ENCODE measurements at places on chromosomes 16 and 17.

DNA sequence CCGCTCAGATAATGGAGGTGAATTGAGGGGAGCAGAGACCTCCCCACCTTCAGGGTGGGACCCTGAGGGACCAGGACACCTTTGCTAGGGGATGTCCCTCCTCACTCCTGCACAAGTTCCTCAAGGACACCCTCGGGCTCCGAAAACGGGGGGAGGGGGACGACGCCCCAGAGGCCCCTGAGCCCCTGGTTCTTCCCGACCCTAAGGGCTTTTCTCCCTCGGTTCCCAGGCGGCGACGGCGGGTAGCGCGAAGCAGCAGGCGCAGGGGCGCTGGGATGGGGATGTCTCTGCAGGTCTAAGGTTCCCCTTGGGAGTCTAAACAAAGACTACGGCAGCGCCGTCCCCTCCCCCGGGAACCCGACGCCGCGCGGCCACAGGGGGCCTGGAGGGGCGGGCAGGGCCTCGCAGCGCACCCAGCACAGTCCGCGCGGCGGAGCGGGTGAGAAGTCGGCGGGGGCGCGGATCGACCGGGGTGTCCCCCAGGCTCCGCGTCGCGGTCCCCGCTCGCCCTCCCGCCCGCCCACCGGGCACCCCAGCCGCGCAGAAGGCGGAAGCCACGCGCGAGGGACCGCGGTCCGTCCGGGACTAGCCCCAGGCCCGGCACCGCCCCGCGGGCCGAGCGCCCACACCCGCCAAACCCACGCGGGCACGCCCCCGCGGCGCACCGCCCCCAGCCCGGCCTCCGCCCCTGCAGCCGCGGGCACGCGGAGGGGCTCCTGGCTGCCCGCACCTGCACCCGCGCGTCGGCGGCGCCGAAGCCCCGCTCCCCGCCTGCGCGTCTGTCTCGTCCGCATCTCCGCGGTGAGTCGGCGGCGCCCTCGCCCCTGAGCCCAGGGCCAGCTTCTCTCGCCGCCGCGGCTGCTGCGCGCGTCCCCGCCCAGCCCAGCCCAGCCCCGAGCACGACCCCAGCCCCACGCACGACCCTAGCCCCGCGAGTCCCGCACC, 36.7 kb upstream of the NDRG4 start:
- no peak for DNase-seq

GRCh38 chr16:7325834-7326233, 6.8 kb upstream of the RBFOX1 start:
- DNase-seq = no peak

DNA sequence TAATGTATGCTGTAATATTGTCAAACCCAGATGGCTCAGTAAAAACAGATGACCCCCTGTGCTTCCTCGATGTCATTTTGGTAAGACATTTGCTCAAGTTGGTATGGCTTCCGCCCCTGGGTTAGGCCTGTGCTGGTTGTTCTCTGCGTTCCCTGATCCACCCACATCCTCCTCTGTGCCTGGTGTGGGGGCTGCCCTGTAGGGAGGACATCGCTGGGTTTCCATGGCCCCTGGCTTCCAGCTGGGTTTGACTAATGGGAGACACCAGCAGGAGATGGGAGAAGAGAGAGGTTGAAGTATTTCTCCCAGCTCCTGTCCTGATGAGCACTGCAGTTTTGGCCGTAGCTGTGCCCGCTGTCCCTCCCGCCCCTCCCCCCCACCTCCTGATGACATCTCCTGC, 4.4 kb upstream of the MFAP4 start:
- no peak for DNase-seq

DNA sequence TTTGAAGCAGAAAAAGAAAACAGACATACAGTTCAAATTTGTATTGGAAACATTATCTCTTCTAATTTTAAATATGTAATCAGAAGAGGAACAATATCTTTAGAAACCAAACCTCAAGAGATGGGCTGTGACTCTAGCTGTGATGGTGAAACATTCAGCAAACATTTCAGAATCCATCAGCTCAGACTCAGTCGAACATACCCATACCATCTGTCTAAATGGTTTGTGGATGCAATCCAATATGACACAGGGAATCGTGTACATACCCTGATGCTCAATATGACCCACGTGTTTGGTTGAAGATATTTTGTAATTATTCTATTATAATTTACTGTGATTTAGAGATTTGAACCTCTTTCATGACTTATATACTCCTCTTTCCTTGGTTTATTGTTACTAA, 665.2 kb upstream of the CDH8 start:
- no peak for DNase-seq

DNA sequence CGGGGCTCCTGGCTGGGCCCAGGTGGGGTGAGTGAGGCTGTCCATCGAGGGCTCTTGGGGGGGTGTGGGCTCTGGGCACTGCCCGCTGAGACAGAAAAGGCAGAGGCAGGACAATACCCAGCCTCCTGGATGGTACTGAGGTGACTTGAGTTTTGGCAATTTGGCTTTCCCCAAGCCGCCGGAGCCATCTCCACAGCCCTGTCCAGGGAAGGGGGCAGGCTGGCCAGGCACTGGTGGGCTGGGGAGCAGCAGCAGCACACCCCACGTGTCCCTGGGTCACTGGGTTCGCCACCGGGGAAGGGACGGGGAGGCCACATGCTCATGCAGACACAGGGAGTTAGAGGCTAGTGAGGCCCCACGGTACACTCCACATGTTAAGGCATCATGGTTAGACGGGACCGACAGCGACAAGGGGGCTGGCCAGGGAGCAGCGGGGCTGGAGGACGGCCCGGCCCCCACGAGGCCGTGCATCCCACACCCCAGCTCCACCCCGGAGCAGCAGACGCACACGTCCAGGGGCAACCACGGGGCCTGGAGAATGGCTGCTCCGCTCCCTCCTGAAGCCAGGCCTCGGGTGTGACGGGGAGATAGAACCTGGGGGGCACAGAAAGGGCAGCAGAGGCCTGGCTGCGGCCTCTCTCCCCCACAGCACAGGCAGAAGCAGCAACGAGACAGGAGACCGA, 3.0 kb downstream of the ARHGDIA start:
- peak; percentile 9 for DNase-seq

- no peak for DNase-seq
Measured at GRCh38 chr16:54930869-54931119, 129 bp downstream of the IRX5 start.

DNA sequence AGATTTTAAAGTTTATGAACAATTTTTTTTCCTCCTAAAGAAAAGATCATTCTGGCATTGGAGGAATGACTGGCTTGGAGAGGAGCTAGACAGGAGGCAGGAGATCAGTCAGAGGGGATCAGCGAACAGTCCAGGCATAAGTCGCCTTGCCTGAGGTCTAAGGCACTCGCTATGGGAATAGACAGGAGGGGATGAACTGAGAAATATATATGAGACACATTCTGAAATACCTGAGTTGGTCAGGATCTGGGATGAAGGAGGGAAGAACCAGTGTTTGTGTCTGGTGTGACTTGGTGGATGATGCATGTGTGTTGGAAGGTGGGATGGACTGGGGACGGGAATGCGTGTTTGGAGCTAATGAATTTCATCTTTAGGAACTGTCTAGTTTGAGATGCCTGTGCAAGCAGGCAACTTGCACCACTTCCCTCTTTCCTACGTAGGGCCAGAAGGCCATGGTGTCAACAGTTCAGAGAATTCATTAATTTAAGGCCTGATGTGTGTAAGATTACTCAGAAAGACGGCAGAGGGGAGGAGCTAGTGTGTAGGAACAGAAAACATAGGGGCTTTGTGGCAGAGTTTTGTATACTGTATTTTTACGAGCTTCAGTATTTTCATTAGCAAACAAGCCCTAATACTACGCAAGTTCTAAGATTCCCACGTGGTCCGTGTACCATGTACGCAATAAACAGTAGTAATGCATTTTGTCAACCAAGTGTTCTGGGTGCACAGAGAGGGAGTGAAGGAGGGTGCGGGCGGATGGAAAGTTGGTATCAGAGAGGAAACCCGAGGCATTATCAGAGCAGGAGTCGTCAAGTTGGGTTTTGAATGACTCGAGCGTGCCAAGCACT, 825 bp downstream of the HEATR6 start:
- no peak for DNase-seq

- no peak for DNase-seq
Measured at GRCh38 chr17:27817731-27818130, 17.4 kb upstream of the NOS2 start.

GRCh38 chr17:39012725-39013124, 45.5 kb upstream of the FBXO47 start:
- no peak for DNase-seq

- DNase-seq = no peak
Measured at GRCh38 chr17:11369575-11369974, 128.6 kb downstream of the SHISA6 start.

DNA sequence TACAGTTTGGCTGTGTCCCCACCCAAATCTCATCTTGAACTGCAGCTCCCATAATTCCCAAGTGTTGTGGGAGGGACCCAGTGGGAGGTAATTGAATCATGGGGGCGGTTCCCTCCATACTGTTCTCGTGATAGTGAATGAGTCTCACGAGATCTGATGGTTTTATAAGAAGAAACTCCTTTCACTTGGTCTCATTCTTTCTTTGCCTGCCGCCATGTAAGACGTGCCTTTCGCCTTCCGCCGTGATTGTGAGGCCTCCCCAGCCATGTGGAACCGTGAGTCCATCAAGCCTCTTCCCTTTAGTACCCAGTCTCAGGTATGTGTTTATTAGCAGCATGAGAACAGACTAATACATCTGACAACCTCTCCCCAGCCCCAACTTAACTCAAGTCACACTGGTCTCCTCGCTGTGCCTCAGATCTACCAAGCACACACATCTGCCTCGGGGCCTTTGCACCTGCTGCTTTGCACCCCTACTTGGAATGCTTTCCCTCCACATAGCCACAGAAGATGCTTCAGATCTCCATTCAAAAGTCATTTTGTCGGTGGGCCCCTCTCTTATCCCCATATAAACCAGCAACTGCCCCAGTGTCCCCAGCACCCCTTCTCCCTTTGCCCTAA, 74.4 kb downstream of the RPH3AL start:
- no peak for DNase-seq

DNA sequence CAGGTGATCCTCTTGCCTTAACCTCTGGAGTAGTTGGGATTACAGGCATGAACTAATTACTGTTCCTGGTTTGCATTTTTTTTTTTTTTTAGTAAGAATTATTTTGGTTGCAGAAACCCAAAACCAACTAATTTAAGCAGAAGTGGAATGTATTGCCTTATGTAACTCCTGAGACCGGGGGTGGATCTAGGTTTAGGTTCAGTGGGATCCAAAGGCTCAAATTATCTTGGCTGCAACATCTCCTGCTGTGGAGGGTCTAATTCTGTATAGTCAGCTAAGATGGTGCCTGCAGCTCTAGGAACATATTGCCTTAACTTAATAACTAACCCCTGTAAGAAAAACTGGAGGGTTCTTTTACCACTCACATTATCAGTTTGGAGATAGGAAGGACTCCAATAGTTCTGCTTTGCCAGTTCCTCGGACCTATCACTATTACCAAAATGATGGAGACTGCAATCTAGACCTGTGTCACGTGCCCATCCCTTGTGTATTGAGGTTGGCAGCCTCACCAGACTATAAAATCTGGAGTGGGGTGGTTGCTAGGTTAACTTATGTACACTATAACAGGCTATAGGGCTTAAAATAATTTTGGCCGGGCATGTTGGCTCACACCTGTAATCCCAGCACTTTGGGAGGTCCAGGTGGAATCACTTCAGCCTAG, 8.5 kb downstream of the SNTB2 start:
- no peak for DNase-seq

GRCh38 chr17:64240741-64241347, 22.2 kb downstream of the TEX2 start:
- DNase-seq = no peak

DNA sequence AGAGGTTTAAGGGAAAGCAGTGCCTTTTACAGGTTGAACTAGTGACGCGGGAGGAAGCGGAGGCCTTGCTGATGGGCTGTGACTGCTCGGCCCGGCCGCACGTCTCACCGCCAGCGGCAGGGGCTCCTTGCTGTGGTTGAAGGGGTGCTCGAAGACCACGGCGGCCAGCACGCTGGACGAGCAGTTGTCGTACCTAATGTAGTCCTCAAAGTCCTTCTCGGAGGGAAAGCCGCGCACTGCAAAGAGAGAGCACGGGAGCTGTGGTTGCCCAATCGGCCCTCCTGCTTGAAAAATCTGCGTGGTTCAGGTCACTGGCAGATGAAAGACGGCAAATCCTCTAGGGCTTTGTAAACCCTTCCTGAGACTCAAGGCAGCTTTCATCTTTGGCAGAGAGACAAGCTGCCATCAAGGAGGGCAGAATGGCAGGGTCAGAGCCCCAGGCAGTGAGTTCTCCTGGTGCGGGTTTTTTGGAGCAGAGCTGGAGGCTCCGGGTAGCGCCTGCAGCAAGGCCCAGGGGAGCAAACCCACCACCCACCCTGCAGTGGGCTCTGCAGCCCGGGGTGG, 16.1 kb downstream of the ABCA3 start:
- no peak for DNase-seq

GRCh38 chr17:39665642-39666224, 584 bp downstream of the TCAP start:
- no peak for DNase-seq

DNA sequence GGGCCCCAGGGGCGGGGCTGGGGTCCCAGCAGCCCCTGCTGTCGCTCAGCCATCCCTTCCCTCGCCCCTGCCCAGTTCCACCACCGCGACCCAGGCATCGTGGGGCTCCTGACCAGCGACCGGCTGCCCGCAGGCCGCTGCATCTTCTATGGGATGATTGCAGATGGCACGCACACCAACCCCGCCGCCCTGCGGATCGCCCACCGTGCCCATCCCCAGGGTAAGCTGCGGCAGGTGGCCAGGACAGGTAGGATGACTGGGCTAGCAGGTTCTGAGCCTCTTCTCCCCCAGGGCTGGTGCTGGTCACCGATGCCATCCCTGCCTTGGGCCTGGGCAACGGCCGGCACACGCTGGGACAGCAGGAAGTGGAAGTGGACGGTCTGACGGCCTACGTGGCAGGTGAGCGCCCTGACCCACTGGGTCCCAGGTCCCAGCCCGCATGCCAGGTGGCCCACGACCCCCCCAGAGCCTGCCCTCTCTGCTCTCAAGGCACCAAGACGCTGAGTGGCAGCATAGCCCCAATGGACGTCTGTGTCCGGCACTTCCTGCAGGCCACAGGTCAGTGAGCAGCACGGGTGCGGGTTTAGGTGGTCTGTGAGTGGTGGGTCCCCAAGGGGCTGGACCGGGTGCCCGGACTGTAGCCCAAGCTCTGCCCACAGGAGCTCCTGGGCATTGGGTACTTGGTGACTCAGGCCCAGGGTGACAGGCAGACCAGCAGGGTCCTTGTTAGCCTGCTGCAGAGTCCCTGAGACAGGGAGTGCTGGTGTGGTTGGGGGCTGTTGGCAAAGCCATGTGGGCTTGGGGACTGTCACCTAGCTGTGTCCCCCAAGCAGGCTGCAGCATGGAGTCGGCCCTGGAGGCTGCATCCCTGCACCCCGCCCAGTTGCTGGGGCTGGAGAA, 2.8 kb downstream of the CEMP1 start:
- DNase-seq = no peak

DNA sequence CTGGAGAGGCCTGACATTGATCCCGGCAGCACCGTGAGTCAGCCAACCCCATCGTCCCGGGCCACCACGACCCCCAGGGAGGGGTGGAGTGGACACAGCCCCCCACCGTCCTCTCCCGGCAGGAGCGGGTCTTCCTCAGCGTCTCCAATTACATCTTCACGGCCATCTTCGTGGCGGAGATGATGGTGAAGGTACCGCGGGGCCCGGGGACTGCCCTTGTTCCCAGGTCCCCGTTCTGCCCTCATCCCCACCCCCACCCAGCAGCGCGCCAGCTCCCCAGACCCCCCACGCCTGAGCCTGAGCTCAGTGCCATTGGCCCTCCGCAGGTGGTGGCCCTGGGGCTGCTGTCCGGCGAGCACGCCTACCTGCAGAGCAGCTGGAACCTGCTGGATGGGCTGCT, 14.6 kb downstream of the TPSG1 start:
- DNase-seq = no peak

- no peak for DNase-seq
Measured at GRCh38 chr17:32124985-32125847, 17.1 kb upstream of the RHOT1 start.

Measured in CD8-positive, alpha-beta T cell (primary cell).